Activated CD4-positive, alpha-beta T cell treated with anti-CD3 and anti-CD28 coated beads, Interleukin-2, amount 50 U/mL, for 16 hours (primary cell): ENCODE measurements at places on chromosomes 7 and 10.
A peak's percentile ranks its signal among the peaks of the same experiment; 100 is the strongest.

DNA sequence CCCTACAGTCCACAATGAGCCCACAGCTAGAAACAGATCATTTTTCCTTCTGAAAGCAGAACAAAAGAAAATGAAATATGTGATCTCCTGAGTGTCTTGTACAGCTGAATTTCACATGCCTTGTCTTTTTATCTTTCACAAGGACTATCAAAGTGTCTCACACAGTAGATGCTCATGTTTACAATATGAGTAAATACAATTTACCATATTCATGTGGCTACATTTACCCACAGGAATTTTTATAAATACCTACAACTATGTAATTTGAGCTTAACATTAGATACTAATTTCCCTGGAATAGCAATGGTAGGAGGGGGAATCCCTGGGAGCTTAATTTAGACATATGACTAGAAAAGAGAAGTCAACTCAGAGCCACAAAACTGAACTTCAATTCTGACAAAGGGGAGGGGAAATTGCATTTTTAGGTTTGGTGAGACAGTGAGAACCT is 186.2 kb downstream of the MACC1 start:
- no peak for DNase-seq

DNA sequence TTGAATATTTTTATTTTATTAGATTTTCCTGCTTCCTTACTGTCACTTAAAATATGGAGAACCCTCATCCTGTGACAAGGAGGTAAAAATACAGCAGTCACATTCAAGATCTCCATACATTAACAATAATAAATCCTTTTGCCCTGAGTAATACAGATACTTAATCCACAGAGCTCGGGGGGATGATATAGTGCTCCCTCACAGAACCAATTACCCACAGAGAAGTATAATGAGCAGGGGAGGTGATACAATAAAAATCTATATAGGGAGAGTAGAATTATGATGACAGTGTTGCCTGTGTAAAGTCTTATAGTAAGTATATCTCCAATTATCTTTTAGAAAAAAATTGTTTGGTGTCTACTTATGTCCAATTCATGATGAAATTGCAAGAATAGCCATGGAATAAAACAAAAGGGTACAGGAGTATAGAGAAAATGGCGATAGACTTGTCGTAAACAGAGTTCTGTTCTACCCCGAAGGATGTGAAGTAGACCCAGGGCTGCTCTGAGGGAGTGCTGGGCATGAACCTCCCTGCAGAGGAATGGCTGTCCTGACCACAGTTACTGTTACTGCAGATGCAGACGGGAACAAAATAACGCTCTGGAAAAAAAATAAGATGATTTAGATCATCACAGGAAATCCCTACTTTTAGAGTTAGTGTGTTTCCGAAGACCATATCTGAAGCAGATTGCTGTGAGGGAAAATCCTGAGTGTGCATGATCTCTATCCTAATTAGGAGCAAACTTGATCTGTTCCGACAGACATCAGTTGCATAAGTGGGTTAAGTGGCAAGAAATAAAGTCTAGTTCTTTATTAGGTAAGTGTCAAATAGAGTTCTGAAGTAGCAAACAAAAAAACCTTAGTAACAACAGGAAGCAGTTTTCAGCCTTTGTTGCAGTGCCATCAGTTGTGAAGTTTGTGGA is 123.7 kb downstream of the KAT6B start:
- no peak for DNase-seq

DNA sequence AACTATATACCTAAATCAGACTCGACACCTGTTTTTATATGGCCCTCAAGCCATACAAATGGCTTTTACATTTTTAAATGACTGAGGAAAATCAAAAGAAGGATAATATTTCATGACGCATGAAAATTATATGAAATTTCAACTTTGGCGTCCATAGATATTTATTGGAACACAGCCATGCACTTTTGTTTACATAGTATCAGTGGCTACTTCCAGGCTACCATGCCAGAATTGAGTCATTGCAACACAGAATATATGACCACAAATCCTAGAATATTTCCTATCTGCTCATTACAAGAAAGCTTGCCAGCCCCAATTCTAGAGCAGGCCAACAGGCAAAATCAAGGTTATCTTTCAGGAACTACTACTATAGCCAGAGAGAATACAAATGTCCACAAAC is 29.3 kb downstream of the AFAP1L2 start:
- DNase-seq: no peak

DNA sequence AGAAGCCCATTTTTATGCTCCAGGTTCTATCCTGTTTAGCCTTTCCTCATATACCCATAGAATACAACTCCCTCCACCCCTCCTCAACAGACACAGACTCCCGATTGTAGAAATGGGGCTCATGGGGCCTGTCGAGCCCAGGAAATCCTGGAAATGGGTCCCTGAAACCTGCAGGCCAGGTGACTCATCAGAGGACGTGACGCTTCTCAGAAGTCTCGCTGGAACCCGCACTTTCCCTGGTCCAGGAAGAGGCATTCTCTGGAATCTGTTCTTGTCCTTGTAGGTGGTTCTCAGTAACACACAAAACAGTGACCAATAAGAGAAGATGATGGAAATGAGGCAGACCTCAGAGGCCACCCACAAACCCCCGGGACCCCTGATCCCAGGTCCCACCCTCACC is 244.8 kb upstream of the PPP2R2D start:
- DNase-seq: no peak

DNA sequence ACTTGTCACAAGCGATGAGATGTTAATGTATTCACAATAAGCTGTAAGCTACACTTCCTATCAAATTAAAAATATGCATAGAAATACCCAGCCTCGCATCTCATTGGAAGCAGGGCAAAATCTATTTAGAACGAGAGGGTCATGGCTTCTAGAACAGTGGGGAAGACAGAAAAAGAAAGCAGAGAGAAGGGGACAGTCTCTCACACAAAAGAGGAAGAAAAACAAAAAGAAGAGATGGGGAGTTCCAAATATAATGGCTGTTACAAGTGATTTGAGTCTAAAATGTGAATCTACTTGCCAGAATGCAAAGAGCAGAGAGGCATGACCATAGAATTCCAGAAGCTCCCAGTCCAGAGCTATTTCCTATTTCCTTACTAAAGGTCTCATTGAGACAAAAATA is 13.8 kb downstream of the LRRN3 start:
- DNase-seq: no peak

DNA sequence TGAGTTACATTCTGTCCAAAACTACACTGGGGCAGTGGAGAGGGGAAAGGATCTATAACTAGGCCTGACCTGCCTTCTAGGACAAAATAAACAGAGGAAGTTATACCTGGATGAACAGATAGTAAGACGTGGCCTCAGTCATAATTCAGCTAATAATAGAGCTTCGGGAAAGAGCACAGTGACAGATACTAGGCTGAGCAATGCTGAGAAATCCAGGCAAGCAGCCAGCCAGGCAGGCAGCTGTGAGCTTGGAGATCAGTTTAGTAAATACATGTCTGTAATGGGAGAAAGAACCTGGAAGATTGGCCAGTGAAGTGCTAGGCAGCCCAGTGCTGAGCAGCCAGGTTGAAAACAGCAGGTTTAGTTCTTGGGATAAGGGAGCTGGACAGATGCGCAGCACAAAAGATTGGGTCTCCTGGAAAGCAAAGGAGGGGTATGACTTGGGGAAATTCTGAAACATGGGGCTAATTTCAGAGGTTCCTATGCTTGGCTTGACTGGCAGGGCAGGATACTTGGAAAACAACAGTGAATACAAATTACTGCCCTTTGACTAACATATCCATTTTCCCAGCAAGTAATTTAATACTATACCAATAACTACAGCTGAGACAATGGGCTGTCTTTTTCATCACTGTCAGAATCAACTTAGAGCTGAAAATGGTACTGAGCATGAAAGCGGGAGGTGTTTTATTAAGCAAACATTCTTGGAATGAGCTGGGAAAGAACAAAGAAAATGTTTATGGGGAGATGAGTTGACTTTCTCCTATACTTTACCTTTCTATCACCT is 140.8 kb downstream of the DGKB start:
- DNase-seq: no peak

DNA sequence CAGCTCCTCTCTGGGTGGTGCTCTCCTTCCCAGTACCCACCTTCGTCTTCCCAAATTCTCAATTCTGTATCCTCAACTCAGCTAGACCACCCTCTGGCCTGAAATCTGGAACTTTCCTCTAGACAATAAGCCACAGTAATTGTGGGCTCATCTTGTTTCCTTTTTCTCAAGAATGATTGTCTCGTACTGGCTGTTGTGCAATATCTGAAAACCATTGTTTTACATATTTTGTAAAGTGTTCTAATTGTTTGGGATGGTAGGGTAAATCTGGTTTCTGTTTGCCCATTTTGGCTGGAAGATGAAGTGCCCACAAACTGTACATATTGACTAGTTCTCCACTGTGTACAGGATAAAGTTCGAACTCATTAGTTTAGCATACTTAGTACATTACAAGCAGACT is 11.3 kb upstream of the NOBOX start:
- DNase-seq: no peak

DNA sequence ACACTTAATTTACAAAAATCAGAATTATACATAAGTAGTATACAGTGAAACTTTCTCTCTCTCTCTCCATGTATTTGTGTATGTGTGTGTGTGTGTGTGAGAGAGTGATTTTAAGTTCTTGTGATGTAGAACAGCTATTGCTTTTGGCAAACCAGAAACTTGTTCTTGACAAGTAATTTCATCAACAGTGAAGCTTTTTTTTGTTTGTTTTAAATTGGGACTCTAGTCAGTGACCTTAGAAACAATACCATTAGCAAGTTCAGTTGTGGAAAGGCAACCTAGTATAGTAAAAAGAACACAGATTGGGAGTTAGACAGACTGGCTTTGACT is 319.1 kb downstream of the PTEN start:
- no peak for DNase-seq

GRCh38 chr7:44460325-44460724 is 30.1 kb downstream of the NUDCD3 start:
- peak; percentile 86 for DNase-seq

DNA sequence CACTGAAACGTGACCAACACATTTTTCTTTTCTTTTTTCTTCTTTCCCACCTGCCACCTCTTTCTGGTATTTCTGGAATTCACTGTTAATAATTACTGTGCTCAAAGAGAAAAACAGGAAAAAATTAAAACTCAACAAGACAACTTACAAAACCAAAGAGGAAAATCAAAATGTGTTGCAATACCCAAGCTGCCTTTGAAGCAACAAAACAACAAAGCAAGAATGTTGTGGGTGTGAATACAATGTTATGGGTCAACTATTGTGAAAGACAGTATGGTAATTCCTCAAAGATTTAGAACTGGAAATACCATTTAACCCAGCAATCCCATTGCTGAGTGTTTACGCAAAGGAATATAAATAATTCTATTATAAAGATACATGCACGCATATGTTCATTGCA is 415.1 kb downstream of the GFRA1 start:
- DNase-seq: no peak

- no peak for DNase-seq
Observed at GRCh38 chr7:94848531-94848930, 58.9 kb upstream of the PPP1R9A start.

GRCh38 chr7:117810642-117811512 is 62.4 kb downstream of the CTTNBP2 start:
- no peak for DNase-seq

DNA sequence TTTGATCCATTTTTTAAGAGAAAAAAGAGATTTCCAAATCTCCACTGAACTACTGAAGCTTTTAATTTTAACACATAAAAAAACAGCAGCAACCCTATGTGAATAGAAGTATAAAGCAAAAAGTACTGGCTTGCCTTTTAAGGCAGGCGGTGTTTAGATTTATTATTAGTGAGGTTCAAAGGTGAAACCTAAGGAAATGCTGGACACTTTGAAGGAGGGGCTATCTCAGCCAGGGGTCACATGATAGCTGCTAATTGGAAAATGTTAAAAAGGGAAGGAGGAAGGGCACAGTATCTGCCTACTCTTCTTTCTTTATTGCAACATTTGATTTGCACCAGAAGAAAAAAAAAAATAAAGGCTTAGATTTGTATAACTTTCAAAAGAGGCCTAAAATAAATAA is 183.8 kb downstream of the SKAP2 start:
- DNase-seq: no peak

DNA sequence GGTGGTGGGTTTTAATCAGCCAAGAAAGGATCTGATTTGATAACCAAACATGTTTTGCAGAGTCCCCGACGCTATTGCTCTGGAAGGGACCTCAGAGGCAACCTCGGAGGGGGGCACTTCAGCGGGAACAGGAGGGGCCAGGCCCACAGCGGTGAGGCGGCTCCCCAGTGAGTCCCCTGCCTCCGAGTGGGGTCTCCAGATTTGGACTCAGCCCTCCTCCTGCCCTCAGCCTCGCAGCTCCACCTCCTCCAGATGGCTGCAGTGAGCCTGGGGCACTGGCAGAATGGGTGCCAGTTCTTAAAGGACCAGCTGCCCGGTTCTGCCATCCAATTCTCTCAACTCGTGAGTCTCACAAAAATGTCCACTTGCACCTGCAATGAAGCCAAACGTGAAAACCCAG is 61.0 kb upstream of the NANOS1 start:
- DNase-seq: no peak

DNA sequence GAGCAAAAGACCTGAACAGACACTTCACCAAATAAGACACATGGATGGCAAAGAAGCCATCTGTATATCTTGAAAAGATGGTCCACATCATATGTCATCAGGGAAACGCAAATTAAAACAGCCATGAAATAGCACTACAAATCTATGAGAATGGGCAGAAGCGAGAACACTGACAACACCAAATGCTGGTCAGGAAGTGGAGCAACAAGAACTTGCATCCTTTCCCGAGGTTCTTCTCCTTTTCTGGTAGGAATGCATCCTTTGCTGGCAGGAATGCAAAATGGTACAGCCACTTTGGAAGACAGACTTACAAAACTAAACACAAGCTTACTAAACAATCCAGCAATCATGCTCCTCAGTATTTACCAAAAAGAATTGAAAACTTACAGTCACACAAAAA is 60.0 kb downstream of the PIK3AP1 start:
- no peak for DNase-seq

DNA sequence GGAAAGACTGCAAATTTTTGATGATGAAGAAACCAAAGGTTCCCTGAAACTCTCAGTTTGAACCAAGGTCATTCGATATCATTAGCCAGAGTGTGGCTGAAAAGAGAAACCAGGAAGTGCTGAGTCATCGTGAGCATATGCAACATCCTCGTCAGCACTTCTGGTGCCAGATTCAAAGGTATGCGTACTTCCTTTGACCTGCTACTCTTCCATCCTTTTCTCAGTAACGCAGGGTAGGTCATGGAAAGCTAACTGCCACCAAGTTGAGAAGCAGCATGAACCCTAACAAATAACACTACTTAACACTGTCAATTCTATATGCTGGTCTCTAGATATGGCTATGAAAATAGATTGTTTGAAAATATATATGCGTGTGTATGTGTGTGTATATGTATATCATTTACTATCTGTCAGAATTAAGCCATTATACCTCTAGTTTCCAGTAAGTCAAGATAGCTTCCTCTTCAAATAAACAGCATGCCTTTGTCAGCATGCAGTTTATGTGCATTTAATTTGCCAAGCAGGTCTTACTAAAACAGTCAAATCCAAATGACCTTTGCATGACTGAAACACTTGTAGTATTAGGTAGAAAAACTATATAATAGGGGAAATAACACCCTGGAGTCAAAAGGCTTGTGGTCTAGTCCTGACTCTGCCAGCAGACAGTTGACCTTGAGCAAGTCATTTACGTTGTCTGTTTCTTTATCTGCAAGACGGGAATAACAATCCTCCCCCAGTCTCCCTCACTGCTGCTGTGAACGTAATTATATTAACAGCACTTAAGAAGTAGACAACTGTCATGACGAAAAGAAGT is 26.4 kb downstream of the CDK6 start:
- DNase-seq: peak; percentile 94

- DNase-seq: no peak
Observed at GRCh38 chr10:87503401-87503800, 1.3 kb upstream of the MINPP1 start.
